ENCODE measurements at places on chromosomes 2 and 18.

GRCh38 chr2:196245378-196246140 is 74.2 kb upstream of the STK17B start:
- H3K36me3 ChIP-seq = no peaks in the 10 kb centered on the region
- H3K27me3 ChIP-seq = no peaks in the 10 kb centered on the region
- H3K27ac ChIP-seq = peak overlapping the region; percentile 44
- H3K4me3 ChIP-seq = no peak overlapping the region
- H3K4me1 ChIP-seq = peaks cover 89% of the 10 kb centered on the region
- no peak for DNase-seq

- no peak overlapping the region for H3K4me3 ChIP-seq
- H3K36me3 ChIP-seq = peaks cover 28% of the 10 kb centered on the region
- DNase-seq = no peak
These were observed 13.5 kb downstream of the PPP1CB start for GRCh38 chr2:28764909-28765711.

GRCh38 chr18:58015065-58015780 is 28.8 kb upstream of the NEDD4L start:
- no peaks in the 10 kb centered on the region for H3K36me3 ChIP-seq
- no peak overlapping the region for H3K4me3 ChIP-seq
- no peak overlapping the region for H3K27ac ChIP-seq
- H3K27me3 ChIP-seq = peaks cover 12% of the 10 kb centered on the region
- H3K4me1 ChIP-seq = peaks cover 4% of the 10 kb centered on the region

DNA sequence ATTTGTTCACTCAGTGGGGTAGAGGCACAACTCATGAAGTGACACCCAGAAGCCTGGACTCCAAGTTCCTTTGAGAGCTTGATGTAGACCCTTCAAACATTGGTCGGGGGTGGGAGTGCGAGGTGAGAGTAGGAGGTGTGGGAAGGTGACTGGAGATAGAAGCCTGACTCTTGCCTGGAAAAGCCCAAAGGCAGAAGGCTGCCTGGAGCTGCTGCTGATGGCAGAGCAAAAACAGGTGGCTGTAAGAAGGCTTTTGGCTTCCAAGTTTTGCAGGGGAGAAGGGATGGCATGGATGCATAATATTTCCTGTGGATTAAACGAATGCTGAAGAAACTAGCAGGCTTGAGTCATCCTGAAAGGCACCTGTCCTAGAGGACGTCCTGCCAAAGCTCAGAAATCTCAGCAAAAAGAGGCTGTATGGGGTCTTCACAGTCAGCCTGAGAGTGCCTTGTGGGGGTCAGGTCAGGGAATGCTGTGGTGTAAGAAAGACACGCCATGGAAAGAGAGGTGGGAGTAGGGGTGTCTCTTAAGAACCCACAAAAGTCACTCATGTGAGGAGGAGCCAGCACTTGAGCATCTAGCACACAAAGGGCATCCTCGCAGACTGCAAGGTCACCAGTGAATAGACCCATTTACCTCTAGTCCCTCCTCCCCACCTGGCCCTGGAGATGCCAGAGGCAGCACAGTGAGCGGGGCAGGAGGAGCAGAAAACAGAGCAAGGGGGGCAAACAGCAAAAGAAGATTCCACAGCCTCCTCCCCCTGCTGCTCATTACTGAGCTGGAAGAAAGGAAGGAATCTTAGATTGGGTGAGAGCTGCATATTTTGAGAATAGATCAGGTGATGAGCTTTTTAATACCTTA is 37.5 kb downstream of the FASTKD2 start:
- no peak overlapping the region for H3K4me3 ChIP-seq
- H3K27ac ChIP-seq = no peak overlapping the region
- DNase-seq = no peak
- peaks cover 3% of the 10 kb centered on the region for H3K36me3 ChIP-seq
- no peaks in the 10 kb centered on the region for H3K27me3 ChIP-seq

- H3K27ac ChIP-seq = peak overlapping the region; percentile 86
- peaks cover 41% of the 10 kb centered on the region for H3K4me1 ChIP-seq
- H3K36me3 ChIP-seq = no peaks in the 10 kb centered on the region
- peak overlapping the region; percentile 10 for H3K4me3 ChIP-seq
- peak; percentile 14 for DNase-seq
These were observed 36.8 kb upstream of the LCLAT1 start for GRCh38 chr2:30410217-30410616.

- no peaks in the 10 kb centered on the region for H3K4me1 ChIP-seq
- no peak for DNase-seq
- H3K4me3 ChIP-seq = no peak overlapping the region
- no peak overlapping the region for H3K27ac ChIP-seq
- H3K27me3 ChIP-seq = peaks cover 8% of the 10 kb centered on the region
- no peaks in the 10 kb centered on the region for H3K36me3 ChIP-seq
These were observed 29.0 kb upstream of the CFAP36 start for GRCh38 chr2:55490554-55490953.

GRCh38 chr2:127932199-127932876 is 46.6 kb upstream of the AMMECR1L start:
- peaks cover 3% of the 10 kb centered on the region for H3K27me3 ChIP-seq
- DNase-seq = no peak
- H3K4me3 ChIP-seq = no peak overlapping the region
- no peaks in the 10 kb centered on the region for H3K36me3 ChIP-seq

- H3K27me3 ChIP-seq = peaks cover 42% of the 10 kb centered on the region
- no peaks in the 10 kb centered on the region for H3K36me3 ChIP-seq
- no peak for DNase-seq
- peak overlapping the region; percentile 78 for H3K27ac ChIP-seq
- H3K4me1 ChIP-seq = peaks cover 52% of the 10 kb centered on the region
These were observed 69.0 kb downstream of the CTAGE1 start for GRCh38 chr18:22348521-22349316.

GRCh38 chr2:170324640-170325046 is 146.7 kb downstream of the MYO3B start:
- no peaks in the 10 kb centered on the region for H3K4me1 ChIP-seq

DNA sequence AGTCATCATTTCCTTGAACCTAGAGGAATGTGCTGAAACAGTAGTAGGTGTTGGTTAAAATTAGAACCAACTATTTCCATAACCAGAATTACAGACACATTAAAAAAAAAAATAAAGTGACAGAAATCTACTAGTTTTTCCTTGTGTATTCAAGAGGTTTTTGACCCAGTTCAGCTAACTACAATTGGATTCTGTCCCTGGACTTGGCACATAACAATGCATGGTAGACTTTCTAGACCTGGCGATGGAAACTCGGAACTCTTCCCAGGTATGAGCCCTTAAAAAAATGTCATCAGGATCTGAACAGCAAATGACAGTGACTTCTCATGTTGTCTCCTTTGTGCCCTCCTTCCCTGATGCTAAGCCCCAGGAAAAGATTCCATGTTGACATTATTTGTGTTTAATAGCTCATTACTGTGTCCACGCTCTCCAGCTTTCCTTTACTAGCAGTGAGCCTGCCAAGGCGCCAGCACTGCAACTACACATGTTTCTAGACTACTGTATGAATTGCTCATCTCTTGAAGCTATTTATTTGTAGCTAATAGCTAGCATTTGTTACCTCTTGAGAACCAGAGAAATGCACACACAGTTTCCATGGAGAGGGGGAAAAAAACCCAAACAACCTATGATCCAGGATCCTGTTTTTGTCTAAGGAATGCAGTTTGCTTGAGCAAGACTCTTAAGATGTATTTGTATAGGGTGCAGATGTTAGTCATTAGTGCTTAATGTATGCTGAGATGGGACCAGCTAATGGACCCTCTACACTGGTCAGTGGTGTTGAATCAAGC is 148.5 kb downstream of the FMNL2 start:
- no peak overlapping the region for H3K27ac ChIP-seq
- no peaks in the 10 kb centered on the region for H3K4me1 ChIP-seq
- no peak overlapping the region for H3K4me3 ChIP-seq
- no peaks in the 10 kb centered on the region for H3K36me3 ChIP-seq
- no peak for DNase-seq

DNA sequence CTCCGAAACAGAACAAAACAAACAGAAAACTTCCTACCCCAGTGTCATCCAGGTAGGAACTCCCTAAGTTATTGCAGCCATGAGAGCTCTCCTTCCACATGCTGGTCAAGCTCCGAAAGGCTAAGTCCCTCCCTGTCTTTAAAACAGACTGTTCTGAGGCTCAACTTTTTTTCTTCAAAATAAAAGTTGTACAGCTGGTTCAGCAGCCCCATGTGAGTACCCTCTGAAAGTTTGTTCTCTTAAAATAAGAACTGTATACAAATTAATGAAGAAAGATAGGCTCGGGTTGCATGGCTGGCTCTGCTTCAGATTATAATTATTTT is at the start of gene PDE1A:
Gene PDE1A, minus strand, starts transcription at position 119 of the 323 bp plus-strand sequence.
- H3K27ac ChIP-seq = no peak within 1 kb of the TSS
- H3K4me1 ChIP-seq = no peaks in the 10 kb centered on the region
- H3K36me3 ChIP-seq = no peaks in the 10 kb centered on the region
- DNase-seq = no peak
- H3K27me3 ChIP-seq = no peaks in the 10 kb centered on the region
- H3K4me3 ChIP-seq = no peak within 1 kb of the TSS

- no peak overlapping the region for H3K4me3 ChIP-seq
- no peak overlapping the region for H3K27ac ChIP-seq
- H3K36me3 ChIP-seq = peaks cover 29% of the 10 kb centered on the region
- DNase-seq = no peak
- no peaks in the 10 kb centered on the region for H3K4me1 ChIP-seq
These were observed 9.2 kb upstream of the CDKL4 start for GRCh38 chr2:39252888-39253518.

GRCh38 chr2:18749912-18750526 is 160.7 kb upstream of the NT5C1B start:
- no peaks in the 10 kb centered on the region for H3K27me3 ChIP-seq
- H3K27ac ChIP-seq = no peak overlapping the region
- H3K36me3 ChIP-seq = no peaks in the 10 kb centered on the region
- no peaks in the 10 kb centered on the region for H3K4me1 ChIP-seq
- no peak overlapping the region for H3K4me3 ChIP-seq
- DNase-seq = peak; percentile 48

DNA sequence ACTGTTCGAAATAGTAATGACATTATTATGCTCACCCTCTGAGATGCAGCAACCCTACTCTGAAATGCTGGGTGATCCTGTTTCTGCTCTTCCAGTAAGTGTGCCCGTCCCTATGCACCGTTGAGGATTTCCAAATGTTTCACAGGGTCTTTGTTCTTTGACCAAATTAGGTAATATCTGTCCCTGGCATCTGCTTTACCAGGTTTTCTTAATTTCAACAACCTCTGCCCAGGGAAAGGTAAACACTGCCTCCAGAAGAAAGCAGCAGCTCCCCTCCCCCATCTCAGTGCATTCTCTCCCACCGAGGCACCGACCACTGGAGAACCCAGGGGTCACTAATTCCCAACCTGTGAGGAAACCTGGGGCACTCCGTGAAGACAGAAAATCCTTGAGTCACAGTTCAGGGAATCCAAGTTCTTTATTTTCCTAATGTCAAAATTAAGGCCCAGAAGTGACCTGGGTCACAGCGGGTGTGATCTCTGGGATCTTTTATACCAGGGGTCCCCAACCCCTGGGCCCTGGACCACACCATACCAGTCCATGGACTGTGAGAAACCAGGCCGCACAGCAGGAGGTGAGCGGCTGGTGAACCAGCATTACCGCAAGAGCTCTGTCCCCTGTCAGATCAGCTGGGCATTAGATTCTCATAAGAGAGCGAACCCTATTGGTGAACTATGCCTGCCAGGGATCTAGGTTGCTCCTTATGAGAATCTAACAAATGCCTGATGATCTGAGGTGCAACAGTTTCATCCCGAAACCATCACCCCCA is 1.2 kb upstream of the GRB14 start:
- no peak overlapping the region for H3K4me3 ChIP-seq
- no peaks in the 10 kb centered on the region for H3K36me3 ChIP-seq
- H3K27ac ChIP-seq = no peak overlapping the region

- no peaks in the 10 kb centered on the region for H3K27me3 ChIP-seq
- H3K27ac ChIP-seq = peak overlapping the region; percentile 99
- DNase-seq = peak; percentile 36
These were observed 1.3 kb downstream of the PRPF40A start for GRCh38 chr2:152715854-152716428.

DNA sequence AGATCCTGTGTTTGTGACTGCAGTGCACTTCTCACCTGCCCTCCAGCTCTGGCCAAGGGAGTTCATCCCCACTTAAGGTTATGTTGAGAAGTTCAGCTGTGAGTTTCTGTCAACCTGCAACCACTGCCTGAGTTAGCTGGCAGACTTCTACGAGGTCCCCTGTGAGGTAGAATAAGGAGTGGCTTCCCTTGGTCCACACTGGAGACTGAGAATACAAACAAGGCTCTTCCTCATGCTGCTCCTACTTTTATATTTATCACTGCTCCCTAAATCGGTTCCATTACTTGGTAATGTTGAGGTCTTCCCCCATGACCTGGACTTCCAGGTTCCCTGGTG is 353.2 kb upstream of the CWC22 start:
- no peak for DNase-seq
- peaks cover 2% of the 10 kb centered on the region for H3K4me1 ChIP-seq

DNA sequence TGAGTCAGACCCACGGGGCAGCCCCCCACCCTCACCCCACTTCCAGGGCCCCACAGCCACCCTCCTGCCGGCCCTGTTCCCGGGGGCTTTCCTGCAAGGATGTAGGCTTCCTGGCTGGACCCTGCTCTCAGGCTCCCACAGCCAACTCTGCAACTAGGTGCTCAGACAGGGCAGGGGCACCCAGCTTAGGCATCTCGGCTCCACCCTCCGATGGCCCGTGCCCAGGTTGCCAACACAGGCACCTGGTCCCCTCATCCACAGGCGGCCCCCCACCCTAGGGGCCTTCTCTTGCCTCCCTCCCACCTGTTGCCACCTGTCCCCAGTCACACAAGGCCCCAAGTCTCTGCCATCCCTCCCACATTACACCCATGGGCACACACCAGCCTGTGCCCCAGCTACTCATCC is 34.6 kb downstream of the HS6ST1 start:
- DNase-seq = no peak
- peaks cover 22% of the 10 kb centered on the region for H3K4me1 ChIP-seq
- H3K27ac ChIP-seq = no peak overlapping the region
- H3K4me3 ChIP-seq = no peak overlapping the region
- H3K36me3 ChIP-seq = no peaks in the 10 kb centered on the region
- H3K27me3 ChIP-seq = no peaks in the 10 kb centered on the region

DNA sequence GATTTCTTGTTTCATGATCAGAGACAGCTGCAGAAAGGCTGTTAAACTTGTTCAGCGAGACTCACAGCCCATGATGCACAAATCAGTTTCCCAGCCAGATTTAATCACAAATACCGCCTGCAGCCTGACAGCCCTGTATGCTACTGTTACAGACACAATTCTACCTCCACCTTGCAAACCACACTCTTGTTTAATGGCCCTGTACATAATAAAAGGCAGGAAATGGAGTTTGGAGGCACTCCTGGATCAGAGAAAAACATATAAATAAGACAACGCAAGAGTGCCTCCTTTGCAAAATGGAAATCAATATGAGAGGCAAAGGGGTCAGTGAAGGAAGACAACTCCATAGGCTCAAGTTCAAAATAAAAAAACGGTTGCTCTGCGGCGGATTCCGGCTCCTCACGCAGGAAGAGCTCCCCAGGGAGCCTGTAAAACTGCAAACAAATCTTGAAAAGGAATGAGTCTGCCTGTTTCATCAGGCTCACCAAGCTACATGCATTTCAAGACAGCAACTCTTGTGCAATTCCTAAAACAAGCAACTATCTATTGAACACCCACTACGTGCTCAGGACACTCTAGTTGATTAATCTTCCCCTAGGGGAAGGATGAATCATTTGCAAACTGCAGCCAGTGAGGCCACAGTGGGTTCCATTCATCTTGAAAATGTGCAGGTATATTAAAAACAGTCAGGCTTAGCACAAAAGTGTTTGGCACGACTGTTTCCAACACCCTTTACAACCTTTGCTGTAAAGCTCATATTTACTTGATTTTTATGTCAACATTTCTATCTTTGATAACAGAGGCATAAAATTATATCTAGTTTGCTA is 37.5 kb downstream of the TBC1D8 start:
- no peaks in the 10 kb centered on the region for H3K36me3 ChIP-seq
- H3K4me3 ChIP-seq = no peak overlapping the region
- H3K4me1 ChIP-seq = no peaks in the 10 kb centered on the region
- no peaks in the 10 kb centered on the region for H3K27me3 ChIP-seq
- DNase-seq = no peak

Data from activated naive CD8-positive, alpha-beta T cell treated with anti-CD3 and anti-CD28 coated beads, Interleukin-2, amount 50 U/mL, for 24 hours (primary cell).